ENCODE measurements at places on chromosomes 11 and 22.

DNA sequence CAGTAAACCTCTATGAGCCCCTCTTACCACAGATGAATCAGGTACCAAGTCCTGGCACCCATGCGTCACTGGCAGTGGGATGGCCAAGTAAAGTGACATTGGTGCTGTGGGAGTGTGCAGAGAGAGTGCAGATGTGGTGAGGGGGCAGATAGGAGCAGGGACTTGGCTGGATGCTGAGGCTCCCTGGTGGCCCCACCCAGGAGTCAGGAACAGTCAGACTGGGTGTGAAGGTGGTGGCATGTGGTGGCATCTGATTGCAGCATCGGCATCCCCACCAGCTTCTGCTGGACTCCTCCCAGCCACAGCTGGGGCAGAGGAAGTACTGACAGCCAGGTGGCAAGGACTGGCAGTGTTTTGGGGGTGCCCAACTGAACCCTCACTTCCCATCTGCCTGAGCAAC is 11.4 kb downstream of the DGAT2 start:
- no peaks in the 10 kb centered on the region for H3K27me3 ChIP-seq
- H3K36me3 ChIP-seq: no peaks in the 10 kb centered on the region
- peaks cover 6% of the 10 kb centered on the region for H3K4me1 ChIP-seq
- no peak for DNase-seq

GRCh38 chr11:18853086-18853720 is 61.6 kb upstream of the PTPN5 start:
- no peaks in the 10 kb centered on the region for H3K4me1 ChIP-seq
- no peak overlapping the region for H3K4me3 ChIP-seq
- H3K27ac ChIP-seq: no peak overlapping the region
- no peak for DNase-seq
- no peaks in the 10 kb centered on the region for H3K27me3 ChIP-seq
- H3K36me3 ChIP-seq: no peaks in the 10 kb centered on the region

- DNase-seq: no peak
- H3K4me1 ChIP-seq: no peaks in the 10 kb centered on the region
- H3K27ac ChIP-seq: no peak overlapping the region
These were observed 223.5 kb upstream of the NTM start for GRCh38 chr11:131146827-131147490.

GRCh38 chr11:84333221-84333620 is 1047.1 kb upstream of the CCDC90B start:
- no peaks in the 10 kb centered on the region for H3K36me3 ChIP-seq
- H3K4me3 ChIP-seq: no peak overlapping the region
- no peaks in the 10 kb centered on the region for H3K27me3 ChIP-seq
- no peaks in the 10 kb centered on the region for H3K4me1 ChIP-seq
- no peak overlapping the region for H3K27ac ChIP-seq
- no peak for DNase-seq

DNA sequence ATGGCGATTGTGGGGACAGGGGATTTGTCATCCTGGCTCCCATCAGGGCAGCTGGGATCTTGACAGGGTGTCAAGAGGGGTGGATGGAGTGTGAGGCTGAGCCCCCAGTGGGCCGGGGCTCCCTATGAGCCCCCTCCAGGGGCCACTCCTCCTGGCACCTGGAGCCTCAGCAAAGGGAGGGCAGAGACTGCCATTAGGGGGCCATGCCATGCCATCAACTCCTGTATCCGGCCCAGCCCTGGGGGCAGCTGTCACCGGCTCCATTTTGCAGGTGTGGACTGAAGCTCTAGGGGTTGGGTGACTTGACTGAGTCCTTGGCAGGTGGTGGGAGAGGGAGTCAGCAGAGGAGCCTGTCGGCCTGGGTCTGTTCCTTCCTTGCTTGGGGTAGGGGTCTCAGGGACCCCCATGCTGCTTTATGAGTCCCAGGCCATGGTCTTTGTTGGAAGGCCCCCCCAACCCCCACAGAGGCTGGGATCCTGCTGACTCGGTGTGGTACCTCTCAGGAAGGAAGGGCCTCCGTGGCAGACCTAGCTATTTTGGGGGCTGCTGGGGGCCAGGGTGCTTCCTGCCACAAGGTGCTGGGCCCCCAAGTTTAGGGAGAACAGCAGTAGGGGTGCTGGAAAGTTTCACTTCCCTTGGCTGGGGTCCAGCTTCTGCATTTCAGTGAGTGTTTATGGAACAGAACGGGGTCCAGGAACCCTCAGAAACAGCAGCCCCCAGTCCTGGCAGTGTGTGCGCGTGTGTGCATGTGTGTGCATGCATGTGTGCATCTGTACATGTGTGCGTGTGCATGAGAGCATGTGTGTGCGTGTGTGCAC is 1.5 kb downstream of the ACY3 start:
- H3K36me3 ChIP-seq: no peaks in the 10 kb centered on the region
- peaks cover 9% of the 10 kb centered on the region for H3K4me1 ChIP-seq
- no peak for DNase-seq

DNA sequence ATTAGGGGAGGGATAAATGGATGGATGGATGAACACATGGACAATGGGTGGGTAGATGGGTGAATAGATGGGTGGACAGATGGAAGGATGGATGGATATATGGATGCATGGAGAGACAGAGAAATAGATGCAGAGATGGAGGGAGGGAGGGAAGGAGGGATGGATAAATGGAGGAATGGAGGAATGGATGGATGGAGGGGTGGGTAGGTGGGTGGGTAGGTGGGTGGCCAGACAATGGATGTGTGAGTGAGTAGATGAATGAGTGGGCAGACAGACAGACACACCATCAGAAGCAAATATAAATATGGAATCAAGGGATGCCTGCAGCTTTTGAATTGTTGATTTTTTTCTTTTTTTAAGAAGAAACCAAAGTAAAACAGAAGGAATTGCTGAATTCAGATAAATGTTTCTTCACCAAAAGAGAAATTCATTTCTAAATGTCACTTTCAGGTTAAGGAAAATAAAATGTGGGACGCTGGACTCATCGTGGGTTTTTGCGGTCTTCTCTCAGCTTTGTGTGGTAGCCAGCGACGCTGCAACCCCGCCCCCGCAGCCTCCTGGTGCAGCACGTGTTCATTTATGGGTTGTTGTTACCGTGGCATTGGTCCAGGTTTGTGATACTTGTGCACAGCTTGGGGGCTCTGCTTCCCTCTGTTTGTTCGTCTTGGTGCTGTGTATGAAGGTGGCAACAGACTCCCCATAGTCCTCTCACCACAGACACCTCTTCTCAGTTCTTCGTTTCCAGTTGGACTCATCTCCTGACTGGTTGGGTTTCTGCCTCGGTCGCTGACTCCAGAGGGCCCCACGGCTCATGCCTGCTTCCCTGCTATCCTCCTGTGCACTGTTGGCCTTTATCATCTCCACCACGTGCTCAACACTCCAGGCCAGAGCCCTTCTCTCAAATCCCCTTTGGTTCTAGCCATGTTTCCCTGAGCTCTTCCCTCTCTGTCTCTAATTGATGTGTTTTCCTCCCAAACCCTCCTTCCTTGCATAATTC is 76.4 kb downstream of the CDKN1C start:
- H3K4me3 ChIP-seq: no peak overlapping the region
- H3K36me3 ChIP-seq: no peaks in the 10 kb centered on the region
- no peak overlapping the region for H3K27ac ChIP-seq
- H3K27me3 ChIP-seq: no peaks in the 10 kb centered on the region
- no peak for DNase-seq
- H3K4me1 ChIP-seq: peaks cover 14% of the 10 kb centered on the region

- H3K4me1 ChIP-seq: no peaks in the 10 kb centered on the region
- no peak overlapping the region for H3K27ac ChIP-seq
- H3K27me3 ChIP-seq: no peaks in the 10 kb centered on the region
- no peak for DNase-seq
- H3K36me3 ChIP-seq: no peaks in the 10 kb centered on the region
These were observed 27.7 kb downstream of the DNAJC24 start for GRCh38 chr11:31397239-31397834.

DNA sequence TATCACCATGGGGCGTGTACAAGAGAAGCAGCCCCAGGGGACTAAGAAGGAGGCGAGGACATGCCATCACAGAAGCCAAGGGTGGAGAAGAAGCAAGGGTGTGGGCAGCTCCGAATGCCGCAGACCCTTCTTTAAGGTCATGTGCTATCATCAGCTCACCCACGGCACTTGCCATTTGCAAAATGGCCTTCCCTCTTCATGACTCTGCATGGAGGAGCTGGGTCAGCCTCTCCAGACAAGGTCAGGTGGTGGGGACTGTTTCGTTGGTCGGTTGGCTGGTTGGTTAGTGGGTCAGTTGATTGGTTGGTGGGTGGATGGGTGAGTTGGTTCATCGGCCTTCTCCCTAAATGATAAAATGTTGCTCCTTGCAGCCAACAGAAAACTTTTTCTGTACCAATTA is 622.5 kb downstream of the TBC1D22A start:
- H3K4me3 ChIP-seq: no peak overlapping the region
- H3K36me3 ChIP-seq: no peaks in the 10 kb centered on the region
- H3K27me3 ChIP-seq: no peaks in the 10 kb centered on the region
- H3K27ac ChIP-seq: no peak overlapping the region
- DNase-seq: no peak

DNA sequence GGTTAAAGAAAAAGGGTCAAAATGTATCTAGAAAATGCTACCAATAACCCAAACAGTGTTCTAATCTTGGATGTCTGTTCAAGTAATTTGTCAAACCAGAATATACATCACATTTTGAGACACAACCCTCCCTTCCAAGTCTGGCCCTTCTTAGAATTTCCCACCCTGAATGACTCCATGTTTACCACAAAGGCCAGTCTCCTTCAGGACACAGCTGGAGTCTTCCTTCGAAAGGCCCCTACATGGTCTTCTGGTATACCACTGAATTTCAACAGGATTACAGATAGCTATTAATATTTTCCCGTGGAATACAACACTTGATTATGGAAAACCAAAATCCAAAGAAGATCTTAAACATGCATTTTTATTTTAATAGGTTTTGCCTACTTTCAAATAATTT is 10.2 kb downstream of the CCDC34 start:
- no peaks in the 10 kb centered on the region for H3K27me3 ChIP-seq
- H3K36me3 ChIP-seq: peaks cover 8% of the 10 kb centered on the region
- H3K4me1 ChIP-seq: no peaks in the 10 kb centered on the region
- DNase-seq: no peak
- H3K27ac ChIP-seq: no peak overlapping the region
- no peak overlapping the region for H3K4me3 ChIP-seq

DNA sequence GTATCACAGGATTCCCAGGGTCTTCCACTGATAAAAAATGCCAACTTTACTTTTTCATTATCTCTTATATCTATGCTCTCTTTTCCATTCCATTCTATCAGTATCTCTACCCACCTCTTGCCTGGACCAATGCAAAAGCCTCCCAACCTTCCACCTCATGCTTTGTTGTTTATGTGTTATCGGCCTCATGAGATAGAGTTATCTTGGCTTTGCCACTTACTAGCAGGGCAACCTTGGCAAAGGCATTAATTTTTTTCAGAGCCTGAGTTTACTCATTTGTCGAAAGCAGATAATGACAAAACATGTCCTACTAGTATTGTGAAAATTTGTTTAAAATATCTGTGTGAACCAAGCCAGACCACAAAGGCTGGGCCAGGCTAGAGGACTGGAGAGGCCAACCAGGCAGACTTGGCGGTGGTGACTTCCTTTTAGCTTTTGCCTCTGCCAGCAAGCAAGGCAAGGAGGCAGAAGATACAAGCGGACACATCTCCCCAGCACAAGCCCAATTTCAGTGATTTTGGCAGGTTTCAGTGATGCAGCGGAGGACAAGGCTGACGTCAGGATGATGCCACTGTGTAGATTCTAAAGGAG is 106.9 kb downstream of the ADAMTS15 start:
- no peak for DNase-seq
- H3K4me1 ChIP-seq: no peaks in the 10 kb centered on the region
- no peaks in the 10 kb centered on the region for H3K27me3 ChIP-seq
- H3K36me3 ChIP-seq: no peaks in the 10 kb centered on the region

GRCh38 chr11:70476669-70477068 is 78.3 kb downstream of the CTTN start:
- H3K36me3 ChIP-seq: no peaks in the 10 kb centered on the region
- H3K27ac ChIP-seq: no peak overlapping the region
- DNase-seq: no peak
- no peaks in the 10 kb centered on the region for H3K27me3 ChIP-seq
- no peaks in the 10 kb centered on the region for H3K4me1 ChIP-seq
